ENCODE measurements at places on chromosomes 5 and 9.

DNA sequence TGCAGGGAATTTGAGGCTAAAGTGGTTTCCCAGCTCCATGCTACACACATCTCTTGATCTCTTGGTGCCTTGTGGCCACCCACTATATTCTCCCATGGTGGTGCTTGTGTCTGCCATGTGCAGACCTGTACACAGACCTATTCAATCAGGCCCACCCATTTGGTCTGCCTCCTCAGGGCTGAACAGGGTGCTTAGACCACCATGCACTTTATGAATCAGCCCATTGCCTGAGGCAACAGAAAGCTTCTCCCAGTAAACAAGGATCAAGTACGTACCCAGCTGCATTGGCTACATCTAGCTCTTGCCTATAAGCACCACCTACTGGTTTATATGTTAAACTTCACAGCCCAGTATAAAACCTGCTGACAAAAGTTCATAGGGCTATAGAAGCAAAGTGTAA lies 664.3 kb upstream of the EDIL3 start:
- H3K4me1 ChIP-seq: no peaks in the 10 kb centered on the region
- peak; percentile 9 for DNase-seq
- no peak overlapping the region for H3K27ac ChIP-seq
- no peaks in the 10 kb centered on the region for H3K27me3 ChIP-seq

DNA sequence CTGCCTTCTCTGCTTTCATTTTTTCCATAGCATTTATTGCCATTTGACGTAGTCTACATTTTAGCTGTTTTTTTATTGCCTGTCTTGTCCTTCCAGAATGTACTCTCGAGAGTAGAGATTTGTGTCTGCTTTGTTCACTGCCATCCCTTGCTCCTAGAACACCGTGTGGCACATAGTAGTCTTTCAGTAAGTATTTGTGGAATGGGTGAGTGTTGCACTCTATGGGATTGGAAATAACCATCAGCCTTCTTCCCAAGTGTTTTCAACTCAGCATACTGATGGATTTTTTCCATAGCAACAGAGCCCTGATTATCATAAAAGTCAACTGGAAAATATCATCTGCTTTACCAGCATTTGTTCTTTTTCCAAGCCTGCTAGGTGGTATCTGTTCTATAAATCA lies 462.6 kb downstream of the ENC1 start:
- H3K36me3 ChIP-seq: no peaks in the 10 kb centered on the region
- no peak for DNase-seq
- no peaks in the 10 kb centered on the region for H3K27me3 ChIP-seq
- no peak overlapping the region for H3K4me3 ChIP-seq
- H3K27ac ChIP-seq: no peak overlapping the region
- peaks cover 11% of the 10 kb centered on the region for H3K4me1 ChIP-seq

DNA sequence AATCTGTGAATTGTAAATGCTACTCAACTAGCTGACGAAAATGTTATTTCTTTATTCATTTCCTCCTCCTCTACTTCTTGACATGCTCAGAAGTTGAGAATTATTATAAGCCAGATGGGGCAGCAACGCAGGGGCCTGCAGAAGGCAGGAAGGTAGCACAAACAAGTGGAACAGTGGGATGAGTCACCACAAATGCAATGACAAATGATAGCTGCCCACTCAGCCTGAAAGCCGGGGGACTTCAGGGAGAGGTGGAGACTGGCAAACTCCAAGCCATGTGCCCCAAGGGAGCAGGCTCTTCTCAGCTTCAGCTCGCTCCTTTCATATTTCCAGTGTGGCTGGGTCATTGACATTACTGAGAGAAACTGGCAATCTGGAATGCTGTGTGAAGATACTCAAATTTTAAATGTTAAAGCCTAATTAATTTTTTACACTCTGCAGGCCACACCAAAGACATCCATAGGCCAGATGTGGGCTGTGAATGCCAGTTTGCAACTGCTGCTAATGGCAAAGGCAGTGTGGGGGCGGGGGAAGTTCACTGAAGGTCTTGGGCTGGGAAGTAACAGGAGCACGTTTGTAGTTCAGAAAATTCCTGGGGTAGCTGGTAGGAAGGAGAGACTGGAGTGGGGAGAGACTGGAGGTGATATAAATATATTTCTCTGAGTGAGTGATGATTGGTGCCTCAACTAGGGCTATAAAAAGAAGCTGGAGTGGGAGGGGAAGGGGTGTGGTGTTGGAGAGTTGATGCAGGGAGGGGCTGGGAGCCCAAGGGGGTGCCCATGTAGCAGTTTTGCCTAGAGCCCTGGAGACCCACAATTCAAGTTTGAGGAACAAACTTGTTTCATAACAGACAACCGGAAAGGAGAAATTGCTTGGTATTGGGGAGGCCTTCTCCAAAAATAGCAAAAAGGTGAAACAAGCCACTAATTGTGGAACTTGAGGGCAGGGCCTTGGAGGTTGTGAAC lies 20.8 kb upstream of the ADRB2 start:
- H3K27ac ChIP-seq: no peak overlapping the region
- no peaks in the 10 kb centered on the region for H3K27me3 ChIP-seq
- no peak overlapping the region for H3K4me3 ChIP-seq
- no peak for DNase-seq

GRCh38 chr5:177142098-177142611 lies 8.6 kb downstream of the NSD1 start:
- DNase-seq: no peak
- H3K4me3 ChIP-seq: no peak overlapping the region
- no peaks in the 10 kb centered on the region for H3K27me3 ChIP-seq
- no peaks in the 10 kb centered on the region for H3K4me1 ChIP-seq
- H3K36me3 ChIP-seq: no peaks in the 10 kb centered on the region

GRCh38 chr9:71383308-71383940 lies 262.0 kb upstream of the TRPM3 start:
- H3K4me3 ChIP-seq: no peak overlapping the region
- no peaks in the 10 kb centered on the region for H3K27me3 ChIP-seq

GRCh38 chr9:136673975-136674785 lies 11.5 kb downstream of the EGFL7 start:
- no peaks in the 10 kb centered on the region for H3K36me3 ChIP-seq
- H3K27me3 ChIP-seq: no peaks in the 10 kb centered on the region
- no peaks in the 10 kb centered on the region for H3K4me1 ChIP-seq

GRCh38 chr9:134811673-134812342 lies 68.8 kb upstream of the FCN2 start:
- no peak overlapping the region for H3K4me3 ChIP-seq
- peak; percentile 42 for DNase-seq
- peaks cover 3% of the 10 kb centered on the region for H3K36me3 ChIP-seq
- H3K4me1 ChIP-seq: peaks cover 30% of the 10 kb centered on the region
- no peaks in the 10 kb centered on the region for H3K27me3 ChIP-seq

DNA sequence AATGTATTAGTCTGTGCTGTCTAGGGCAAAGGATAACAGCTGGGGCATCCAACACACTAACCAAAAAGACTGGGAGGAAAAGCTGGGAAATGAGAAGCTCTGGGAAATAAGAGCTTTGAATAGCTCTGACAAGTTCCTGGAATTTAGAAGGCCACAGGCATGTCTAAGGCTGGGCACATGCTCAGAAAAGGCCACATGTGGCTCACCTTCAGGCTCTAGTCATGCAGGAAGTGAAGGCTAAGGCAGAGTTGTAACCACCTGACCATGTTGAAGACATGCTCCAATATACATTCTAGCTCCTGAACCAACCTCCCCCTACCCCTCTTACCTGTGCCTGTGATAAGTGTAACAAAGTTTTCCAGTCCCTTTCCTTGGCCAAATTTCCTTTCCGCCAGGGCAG lies 31.7 kb downstream of the CLTA start:
- no peak for DNase-seq
- peaks cover 46% of the 10 kb centered on the region for H3K36me3 ChIP-seq
- H3K4me3 ChIP-seq: no peak overlapping the region
- no peaks in the 10 kb centered on the region for H3K4me1 ChIP-seq

- H3K27me3 ChIP-seq: no peaks in the 10 kb centered on the region
- H3K4me3 ChIP-seq: no peak within 1 kb of the TSS
- DNase-seq: no peak
- H3K36me3 ChIP-seq: no peaks in the 10 kb centered on the region
- H3K4me1 ChIP-seq: peaks cover 6% of the 10 kb centered on the region
Observed at GRCh38 chr5:54455413-54456157, at the start of gene HSPB3. Gene HSPB3 (plus strand): TSS chr5:54455699. CDS start chr5:54455790, 91 bp downstream.

DNA sequence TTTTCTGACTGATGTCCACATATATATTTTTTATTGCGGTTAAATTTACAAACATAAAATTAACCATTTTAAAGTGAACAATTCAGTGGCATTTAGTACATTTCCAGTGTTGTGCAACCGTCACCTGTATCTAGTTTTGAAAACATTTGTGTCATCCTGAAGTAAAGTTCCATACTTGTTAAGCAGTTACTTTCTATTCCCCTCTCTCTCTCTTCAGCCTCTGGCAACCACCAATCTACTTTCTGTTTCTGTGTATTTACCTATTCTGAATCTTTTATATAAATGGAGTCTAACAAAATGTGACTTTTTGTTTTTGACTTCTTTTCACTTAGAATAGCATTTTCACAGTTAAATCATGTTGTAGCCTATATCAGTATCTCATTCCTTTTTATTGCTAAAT lies 480.1 kb upstream of the SMARCA2 start:
- H3K4me3 ChIP-seq: no peak overlapping the region
- H3K36me3 ChIP-seq: no peaks in the 10 kb centered on the region
- H3K27ac ChIP-seq: no peak overlapping the region
- H3K4me1 ChIP-seq: no peaks in the 10 kb centered on the region

GRCh38 chr5:103216137-103216536 lies 42.4 kb upstream of the MACIR start:
- H3K27ac ChIP-seq: no peak overlapping the region
- no peaks in the 10 kb centered on the region for H3K27me3 ChIP-seq
- no peak overlapping the region for H3K4me3 ChIP-seq
- H3K36me3 ChIP-seq: no peaks in the 10 kb centered on the region
- no peak for DNase-seq

GRCh38 chr9:120465685-120466407 lies 114.1 kb downstream of the CDK5RAP2 start:
- H3K36me3 ChIP-seq: peaks cover 12% of the 10 kb centered on the region
- H3K27me3 ChIP-seq: no peaks in the 10 kb centered on the region
- no peak overlapping the region for H3K4me3 ChIP-seq

DNA sequence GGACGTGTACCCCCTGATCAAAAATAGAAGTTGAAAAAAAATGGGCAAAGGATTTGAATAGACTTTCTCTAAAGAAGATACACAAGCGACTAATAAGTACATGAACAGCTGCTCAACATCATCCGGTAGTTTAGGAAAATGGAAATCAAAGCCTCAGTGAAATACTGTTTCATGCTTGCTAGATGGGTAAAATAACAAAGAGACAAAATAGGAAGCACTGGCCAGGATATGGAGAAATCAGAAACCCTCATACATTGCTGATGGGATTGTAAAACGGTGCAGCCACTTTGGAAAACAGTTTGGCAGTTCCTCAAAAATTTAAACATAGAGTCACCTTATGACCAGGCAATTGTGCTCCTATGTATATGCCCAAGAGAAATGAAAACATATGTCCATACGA lies 65.0 kb upstream of the SUB1 start:
- H3K4me3 ChIP-seq: no peak overlapping the region
- no peak overlapping the region for H3K27ac ChIP-seq
- no peak for DNase-seq

DNA sequence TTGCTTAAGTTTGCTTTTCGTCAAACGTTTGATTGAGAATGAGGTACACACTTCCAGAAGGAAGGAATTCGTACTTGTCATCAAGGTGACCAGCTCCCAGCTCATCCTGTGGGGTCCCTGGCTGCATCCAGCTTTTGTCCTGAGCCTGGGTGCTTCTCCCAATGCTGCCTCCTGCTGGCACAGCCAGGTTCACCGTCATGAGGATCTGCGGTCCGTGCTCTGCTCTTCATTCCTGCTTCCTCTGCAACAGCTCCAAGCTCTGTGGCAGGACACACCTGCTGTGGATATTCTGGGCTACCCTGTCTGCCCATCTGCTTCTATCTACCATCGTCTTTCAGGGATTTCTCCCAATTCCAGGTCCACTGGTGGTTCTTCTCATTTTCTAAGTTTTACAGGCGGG lies 13.3 kb upstream of the UBE2QL1 start:
- DNase-seq: no peak
- H3K36me3 ChIP-seq: no peaks in the 10 kb centered on the region
- no peaks in the 10 kb centered on the region for H3K27me3 ChIP-seq
- H3K4me3 ChIP-seq: no peak overlapping the region
- no peaks in the 10 kb centered on the region for H3K4me1 ChIP-seq

GRCh38 chr5:137612576-137612975 lies 113.5 kb upstream of the SPOCK1 start:
- H3K4me3 ChIP-seq: no peak overlapping the region
- H3K27me3 ChIP-seq: peaks cover 16% of the 10 kb centered on the region
- no peak overlapping the region for H3K27ac ChIP-seq
- H3K36me3 ChIP-seq: no peaks in the 10 kb centered on the region

GRCh38 chr9:89844535-89844934 lies 239.7 kb downstream of the GADD45G start:
- no peak for DNase-seq
- no peak overlapping the region for H3K27ac ChIP-seq
- no peak overlapping the region for H3K4me3 ChIP-seq
- no peaks in the 10 kb centered on the region for H3K36me3 ChIP-seq
- H3K27me3 ChIP-seq: no peaks in the 10 kb centered on the region

- no peaks in the 10 kb centered on the region for H3K36me3 ChIP-seq
- no peak overlapping the region for H3K27ac ChIP-seq
- peaks cover 21% of the 10 kb centered on the region for H3K4me1 ChIP-seq
- no peak overlapping the region for H3K4me3 ChIP-seq
Observed at GRCh38 chr5:80152778-80153177, 103.1 kb downstream of the SERINC5 start.

DNA sequence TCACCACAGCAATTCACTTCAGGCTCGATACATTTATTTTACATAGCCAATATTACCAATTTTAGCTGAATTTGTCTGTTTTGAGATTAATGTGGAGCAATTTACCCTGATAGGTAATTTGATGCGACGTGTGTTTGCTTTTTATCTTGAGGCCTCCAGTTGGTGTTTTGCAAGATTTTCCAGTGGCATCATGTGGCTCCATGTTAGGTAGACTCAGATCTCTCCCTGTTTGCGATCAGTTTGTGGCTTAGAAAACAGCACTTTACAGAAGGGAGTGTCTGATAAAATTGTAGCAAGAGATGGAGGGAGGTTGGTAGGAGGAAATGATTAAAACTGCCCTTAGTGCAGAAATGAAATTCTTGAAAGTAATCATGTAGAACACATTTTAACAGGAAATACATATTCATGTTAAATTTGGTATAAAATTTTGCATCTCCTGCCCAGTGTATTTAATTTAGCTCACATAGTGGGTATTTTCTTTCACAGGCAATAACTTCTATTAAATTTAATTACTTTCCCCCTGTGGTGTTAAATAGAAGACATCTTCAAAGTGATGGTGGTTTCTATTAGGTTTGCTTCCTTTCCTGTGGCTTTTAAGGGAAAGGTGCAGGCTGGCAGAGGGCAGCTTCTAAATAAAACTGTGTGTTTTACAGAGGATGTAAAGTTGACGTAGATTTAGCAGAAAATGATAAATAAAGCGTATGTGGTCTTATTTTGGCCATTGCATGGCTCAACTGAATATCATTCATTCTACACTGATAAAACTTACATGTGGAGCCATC lies 135.8 kb downstream of the KDM4C start:
- H3K4me1 ChIP-seq: no peaks in the 10 kb centered on the region
- no peak overlapping the region for H3K4me3 ChIP-seq
- DNase-seq: no peak
- H3K27ac ChIP-seq: no peak overlapping the region
- H3K27me3 ChIP-seq: no peaks in the 10 kb centered on the region
- no peaks in the 10 kb centered on the region for H3K36me3 ChIP-seq
